Activated CD4-positive, alpha-beta T cell treated with anti-CD3 and anti-CD28 coated beads for 4 hours (primary cell): ENCODE measurements at places on chromosomes 4 and X.
A peak's percentile ranks its signal among the peaks of the same experiment; 100 is the strongest.

DNA sequence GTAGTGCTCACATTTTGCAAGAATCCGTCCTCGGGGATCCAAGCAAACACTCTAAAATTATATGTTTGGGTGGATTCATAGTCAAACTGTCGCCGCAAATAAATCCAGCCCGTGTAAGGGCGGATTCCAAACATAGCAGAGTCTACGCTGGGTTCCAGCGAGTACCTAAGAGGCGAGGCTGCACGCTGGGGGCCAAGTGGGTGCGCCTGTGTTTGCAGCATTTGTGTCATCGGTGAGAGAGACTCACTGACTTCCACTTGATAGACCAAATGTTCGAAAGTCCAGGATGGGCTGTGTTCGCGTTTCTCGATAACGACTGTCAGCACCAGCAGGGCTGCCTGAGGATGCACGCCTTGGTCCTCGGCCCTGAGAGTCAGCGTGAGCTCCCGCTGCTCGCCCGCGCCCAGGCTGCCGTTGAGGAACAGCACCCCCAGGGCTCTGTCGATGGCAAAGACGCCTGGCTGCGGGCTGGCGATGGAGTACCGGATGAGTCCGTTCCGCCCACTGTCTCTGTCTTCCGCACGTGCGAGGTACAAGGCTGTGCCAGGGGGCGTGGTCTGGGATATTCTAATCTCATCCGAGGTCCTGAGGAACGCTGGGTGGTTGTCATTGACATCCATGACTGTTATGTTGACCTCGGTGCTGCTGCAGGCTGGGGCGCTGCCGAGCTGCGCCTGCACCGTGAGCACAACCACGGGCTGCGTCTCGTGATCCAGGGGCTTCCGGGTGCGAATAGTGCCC lies 158.7 kb downstream of the DCHS2 start:
- peak; percentile 34 for DNase-seq

DNA sequence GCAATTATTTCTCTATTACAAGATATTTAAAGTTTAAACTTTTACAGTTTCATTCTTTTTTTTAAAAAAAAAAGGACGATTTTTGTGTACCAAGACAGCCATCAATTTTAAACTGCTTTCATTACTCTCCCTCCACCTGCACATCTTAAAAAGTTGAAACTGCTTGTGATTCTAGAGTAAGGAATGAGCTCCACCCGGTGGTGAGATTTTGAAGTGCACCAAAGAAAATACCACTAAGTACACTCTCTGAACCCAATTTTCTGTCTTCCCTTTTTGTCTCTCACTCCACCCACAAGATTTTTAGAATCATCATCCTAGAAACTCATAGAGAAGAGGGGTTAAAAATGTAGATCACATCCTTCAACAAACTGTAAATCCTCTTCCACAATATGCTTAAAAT lies 91.3 kb upstream of the WDR44 start:
- DNase-seq, result no peak

GRCh38 chrX:32480019-32480418 lies 731.3 kb downstream of the DMD start:
- DNase-seq, result no peak

- no peak for DNase-seq
Observed at GRCh38 chr4:143424276-143424675, 87.6 kb downstream of the GAB1 start.

DNA sequence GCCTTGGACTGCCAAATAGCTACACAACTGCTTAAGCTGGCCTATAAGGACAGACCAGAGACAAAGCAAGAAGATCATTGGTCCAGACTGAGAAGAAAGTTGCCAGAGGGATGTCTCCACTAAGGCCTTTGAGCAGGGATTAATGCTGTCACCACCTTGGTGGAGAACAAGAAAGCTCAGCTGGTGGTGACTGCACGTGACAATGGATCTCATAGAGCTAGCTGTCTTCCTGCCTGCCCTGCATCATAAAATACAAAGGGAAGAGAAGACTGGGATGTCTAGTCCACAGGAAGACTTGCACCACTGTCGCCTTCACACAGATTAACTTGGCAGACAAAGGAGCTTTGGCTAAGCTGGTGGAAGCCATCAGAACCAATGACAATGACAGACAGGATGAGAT lies 40.5 kb upstream of the FAM120C start:
- DNase-seq, result no peak

DNA sequence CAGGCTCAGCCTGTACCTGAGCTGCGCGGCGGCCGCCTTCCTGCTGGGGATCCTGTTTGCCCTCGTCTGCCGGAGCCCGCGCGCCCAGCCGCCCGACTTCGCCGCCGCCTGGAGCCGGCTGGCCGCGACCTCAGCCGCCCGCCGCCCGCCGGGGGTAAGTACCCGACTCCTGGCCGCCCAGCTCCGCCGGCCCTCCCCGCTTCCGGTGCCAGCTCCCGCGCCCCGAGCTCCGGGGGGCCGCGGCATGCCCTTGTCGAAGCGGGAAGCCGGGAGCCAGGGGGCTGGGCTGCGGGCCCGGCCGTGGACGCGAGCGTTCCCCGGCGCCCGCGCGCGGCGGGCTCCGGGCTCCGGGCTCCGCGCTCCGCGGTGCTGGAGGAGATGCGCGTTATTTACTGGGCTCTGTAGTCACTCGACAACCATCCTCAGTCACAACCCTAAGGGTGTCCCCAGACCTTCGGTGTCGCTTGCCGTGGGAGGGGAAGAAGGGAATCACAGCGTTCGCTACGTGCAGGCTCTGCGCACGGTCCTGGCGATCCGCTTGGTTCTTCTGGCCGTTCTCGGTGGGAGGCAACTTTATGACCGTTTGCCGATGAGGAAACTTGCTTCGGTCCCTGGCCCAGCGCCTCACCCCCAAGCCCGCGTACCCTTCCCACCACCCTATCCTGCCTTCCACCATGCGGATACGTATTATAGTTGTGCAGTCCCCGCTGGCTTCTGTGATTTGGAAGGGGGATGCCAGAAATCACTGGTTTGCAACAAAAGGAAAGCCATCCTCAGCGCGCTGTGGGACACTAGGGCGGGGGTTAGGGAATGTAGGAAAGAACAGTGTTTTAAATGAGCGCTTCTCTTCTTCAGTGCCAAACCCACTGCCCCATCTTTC lies 944 bp downstream of the SNX25 start:
- peak; percentile 41 for DNase-seq

GRCh38 chr4:177706916-177707315 lies 264.7 kb upstream of the AGA start:
- no peak for DNase-seq

GRCh38 chrX:117969328-117969727 lies 147.3 kb downstream of the KLHL13 start:
- DNase-seq, result no peak

- DNase-seq, result no peak
Observed at GRCh38 chr4:184596044-184596616, 53.1 kb downstream of the CASP3 start.

DNA sequence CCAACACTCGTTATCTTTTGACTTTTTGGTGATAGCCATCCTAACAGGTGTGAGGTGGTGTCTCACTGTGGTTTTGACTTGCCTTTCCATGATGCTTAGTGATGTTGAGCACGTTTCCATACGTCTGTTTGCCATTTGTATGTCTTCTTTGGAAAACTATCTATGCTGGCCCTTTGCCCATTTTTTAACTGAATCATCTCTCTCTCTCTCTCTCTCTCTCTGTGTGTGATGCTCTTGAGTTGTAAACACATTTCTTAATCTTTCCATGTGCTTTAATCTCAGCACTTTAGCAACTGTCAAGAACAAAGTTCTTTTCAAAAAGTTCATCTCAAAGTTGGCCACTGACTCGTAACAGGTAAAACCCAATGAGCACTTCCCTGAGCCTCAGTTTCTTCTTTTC lies 10.5 kb downstream of the SORBS2 start:
- DNase-seq, result no peak

DNA sequence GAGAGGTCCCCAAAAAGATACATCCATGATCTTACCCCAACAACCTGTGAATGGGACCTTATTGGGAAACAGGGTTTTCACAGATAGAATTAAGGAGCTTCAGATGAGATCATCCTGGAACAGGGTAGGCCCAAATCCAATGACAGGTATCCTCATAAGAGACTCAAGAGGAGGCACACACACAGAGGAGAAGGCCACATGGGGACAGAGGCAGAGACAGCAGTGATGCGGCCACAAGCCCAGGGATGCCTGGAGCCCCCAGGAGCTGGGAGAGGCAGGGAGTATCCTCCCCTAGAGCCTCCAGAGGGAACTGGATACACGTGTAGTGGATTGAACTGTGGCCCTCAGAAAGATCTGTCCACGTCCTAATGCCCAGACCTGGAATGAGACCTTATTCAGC lies 82.3 kb downstream of the PRKX start:
- DNase-seq, result no peak

DNA sequence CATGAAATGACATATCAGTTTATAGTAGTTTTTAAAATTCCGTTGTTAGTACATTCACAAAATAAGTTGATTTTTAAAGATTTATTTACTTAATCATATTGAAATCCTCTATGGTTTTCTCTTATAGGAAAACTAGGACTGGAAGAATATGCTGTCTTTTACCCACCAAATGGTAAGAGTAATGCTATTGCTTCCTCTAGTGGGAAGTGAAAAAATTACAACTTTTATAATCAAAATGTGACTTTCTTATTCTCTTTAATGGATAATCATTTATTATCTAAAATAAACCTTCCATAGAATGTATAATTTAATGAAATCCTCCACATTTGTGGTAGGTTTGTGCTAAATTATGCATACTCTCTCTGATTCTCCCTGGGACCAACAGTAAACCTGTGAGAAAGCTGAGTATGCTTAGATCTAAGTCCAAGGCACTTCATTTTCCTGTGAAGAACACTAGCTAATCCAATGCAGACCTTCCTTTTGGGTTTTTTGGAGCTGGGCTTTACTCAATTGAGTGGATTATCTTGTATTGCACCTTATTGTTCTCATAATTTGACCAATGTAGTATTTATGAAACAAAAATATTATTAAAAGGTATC lies 136.2 kb downstream of the TBC1D19 start:
- no peak for DNase-seq

DNA sequence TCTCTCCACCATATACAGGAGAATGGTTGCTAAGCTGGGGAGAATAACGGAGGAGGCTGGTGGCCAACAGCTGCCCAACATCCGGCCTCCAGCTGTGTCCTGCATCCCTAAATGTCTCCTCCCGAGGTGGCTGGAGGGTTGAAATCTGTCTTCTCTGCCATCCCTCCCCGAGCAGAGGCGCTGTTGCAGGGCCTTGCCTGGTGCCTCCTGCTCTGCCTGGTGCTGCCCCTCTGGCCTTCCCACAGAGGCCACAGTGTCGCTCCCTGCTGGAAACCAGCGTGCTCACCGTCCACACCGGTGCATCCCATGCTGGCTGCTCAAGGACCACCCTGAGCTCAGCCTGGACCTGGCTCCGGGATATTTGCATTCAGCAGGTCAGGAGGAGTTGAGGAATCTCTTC lies 115.2 kb downstream of the ENPP6 start:
- DNase-seq, result no peak

- DNase-seq, result no peak
Observed at GRCh38 chr4:77581724-77582123, 23.9 kb upstream of the CXCL13 start.

- no peak for DNase-seq
Observed at GRCh38 chr4:83025563-83025962, 9.4 kb upstream of the COPS4 start.

DNA sequence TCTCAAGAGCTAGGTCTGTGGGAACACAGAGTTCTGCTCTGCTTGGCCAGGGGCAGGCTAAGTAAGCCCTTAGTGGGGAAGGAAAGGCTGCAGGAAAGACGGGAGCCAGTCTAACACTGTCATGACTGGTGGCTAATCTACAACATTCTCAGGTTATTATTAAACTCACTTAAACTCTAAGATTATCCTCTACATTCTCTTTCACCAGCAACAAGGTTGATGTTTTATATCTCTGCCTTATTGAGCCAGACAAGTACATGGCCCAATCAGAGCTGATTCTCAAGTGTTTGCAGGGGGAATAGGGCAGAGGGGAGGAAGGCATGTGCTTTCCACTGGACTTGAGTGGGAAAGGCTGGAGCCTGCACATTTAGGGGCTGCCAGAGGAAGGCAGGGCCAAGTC lies 50.9 kb upstream of the FAM241A start:
- DNase-seq, result no peak

DNA sequence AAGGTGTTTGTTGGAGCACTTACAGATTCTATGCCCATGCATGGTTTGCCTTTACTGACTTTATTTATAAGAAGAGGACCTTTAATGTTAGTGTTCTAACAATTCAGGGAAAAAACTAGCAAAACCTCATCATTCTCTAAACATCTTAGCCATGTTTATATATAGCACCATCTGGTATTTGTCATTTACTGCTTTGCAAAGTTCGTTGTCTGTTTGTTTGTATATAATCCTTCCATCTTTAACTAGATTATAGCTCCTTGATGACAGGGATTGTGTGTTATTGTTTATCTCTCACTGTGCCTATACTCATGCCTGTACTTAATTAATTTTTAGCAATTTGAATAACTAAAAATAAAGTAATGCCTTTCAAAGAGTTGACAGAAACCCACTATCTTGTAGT lies 170.6 kb upstream of the PACRGL start:
- no peak for DNase-seq

DNA sequence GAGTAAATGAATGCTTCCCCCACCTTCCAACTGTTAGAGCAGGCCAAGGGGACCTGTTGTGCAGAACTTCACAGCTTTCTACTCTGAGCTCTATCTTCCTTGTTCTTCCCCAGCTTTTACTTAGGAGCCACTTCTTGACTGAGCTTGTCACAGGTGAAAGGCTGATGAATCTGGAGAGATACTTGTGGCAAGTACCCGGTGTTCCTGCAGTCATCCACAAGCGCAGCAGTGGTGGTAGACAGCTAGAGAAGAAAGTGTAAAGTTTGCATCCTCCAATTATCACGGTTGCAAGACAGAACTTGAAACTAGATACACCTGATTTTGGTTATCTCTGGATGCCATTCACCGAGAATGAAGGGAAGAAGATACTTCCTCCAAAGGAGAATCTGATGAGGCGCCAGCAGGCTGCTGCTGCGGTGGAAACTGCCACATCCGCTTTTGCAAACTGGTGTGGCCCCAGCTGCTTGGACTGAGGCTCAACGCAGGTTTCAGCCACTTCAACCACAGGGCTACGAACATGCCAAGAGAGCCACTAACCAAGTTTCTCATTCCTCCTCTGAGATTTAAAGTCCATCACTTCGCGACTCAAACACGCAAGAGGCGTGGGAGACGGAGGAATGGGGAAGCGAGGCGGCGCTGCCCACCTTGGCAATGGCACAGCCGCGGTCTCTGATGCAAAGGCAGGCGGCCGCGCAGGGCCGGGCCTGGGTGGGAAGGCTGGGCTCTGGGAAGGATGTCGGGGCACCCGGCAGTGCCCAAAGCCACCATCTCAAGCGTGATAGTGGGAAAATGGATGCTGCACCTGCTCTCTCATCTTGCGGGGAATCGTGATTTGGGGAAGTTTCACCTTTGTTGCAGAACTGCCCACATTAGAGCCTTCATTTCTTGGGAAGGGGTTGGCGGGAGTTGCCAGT lies 1.3 kb upstream of the FHIP1A start:
- DNase-seq, result peak; percentile 21

- DNase-seq, result no peak
Observed at GRCh38 chr4:41429280-41429669, 108.7 kb upstream of the LIMCH1 start.

DNA sequence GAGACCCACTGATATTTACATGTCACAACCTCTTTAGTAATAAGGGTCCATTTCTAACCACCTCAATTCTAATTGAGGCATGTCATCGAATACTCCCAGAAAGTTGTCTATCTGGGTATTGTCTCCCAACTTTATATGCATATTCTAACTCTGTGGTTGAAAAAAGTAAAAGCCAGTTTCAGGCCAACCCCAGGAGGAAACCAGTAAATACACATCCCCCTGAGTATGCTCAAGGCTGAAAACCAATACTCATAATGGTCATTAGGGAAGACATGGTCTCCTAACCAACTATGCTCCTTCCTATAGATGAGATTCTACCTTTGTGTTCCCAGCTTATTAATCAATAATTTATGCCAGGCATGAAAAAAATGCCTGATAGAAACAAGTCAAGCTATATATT lies 96.6 kb downstream of the SH3KBP1 start:
- DNase-seq, result no peak
